ENCODE measurements at places on chromosomes 3 and 15.

GRCh38 chr3:187251599-187251998, 39.9 kb downstream of the MASP1 start:
- DNase-seq, result no peak

DNA sequence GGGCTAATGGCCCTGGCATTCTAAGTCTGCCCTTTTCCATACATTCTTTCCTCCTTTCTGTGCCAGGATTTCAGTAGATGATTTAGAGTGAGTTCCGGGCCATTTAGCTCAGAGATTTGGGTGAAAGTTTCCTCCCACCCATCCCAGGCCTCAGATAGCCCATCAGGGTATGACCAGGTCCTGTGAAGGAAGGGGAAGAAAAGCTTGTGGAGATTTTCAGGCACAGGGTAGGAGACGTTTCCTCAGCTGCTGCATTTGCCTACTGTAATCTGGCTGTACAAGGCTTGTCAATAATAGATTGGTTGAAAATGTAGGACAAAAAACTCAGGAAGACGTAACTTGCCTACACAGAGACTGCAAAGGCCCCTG, 63.2 kb upstream of the BCL6 start:
- DNase-seq, result no peak

- DNase-seq, result peak; percentile 91
These were observed 118.3 kb upstream of the FOXB1 start for GRCh38 chr15:59885832-59886231.

- no peak for DNase-seq
These were observed 28.5 kb downstream of the EFCAB12 start for GRCh38 chr3:129399895-129400357.

- no peak for DNase-seq
These were observed at the start of gene CFAP100 for GRCh38 chr3:126394179-126394976. Gene CFAP100, plus strand, starts transcription at chr3:126394909. Its CDS starts 1,092 bp downstream, at chr3:126396001.

DNA sequence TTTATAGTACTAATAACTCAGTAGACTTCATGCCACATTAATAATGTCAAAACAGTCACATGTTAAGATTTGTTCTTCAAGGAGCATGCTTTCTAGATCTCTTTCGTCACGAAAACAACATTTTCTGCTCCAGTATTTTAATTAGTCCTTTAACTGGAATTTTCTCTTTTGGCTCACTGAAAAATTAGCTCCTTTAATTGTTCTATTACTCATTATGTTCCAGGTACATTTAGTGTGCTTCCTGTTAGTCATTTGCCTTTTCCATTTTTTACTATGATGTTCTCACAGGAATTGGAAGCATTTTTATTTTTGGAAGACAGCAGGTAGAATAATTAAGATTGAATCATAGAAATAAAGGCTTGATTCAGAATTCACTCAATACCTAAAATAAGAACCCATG, 111.2 kb downstream of the SLC9A9 start:
- no peak for DNase-seq

- DNase-seq, result no peak
These were observed 54.1 kb downstream of the NFKBIZ start for GRCh38 chr3:101903451-101903871.

- no peak for DNase-seq
These were observed 25.9 kb downstream of the PAQR5 start for GRCh38 chr15:69324565-69324964.

GRCh38 chr15:68797191-68797590, 23.5 kb downstream of the ANP32A start:
- DNase-seq, result no peak

GRCh38 chr15:34951993-34952392, 17.5 kb downstream of the AQR start:
- DNase-seq, result no peak

DNA sequence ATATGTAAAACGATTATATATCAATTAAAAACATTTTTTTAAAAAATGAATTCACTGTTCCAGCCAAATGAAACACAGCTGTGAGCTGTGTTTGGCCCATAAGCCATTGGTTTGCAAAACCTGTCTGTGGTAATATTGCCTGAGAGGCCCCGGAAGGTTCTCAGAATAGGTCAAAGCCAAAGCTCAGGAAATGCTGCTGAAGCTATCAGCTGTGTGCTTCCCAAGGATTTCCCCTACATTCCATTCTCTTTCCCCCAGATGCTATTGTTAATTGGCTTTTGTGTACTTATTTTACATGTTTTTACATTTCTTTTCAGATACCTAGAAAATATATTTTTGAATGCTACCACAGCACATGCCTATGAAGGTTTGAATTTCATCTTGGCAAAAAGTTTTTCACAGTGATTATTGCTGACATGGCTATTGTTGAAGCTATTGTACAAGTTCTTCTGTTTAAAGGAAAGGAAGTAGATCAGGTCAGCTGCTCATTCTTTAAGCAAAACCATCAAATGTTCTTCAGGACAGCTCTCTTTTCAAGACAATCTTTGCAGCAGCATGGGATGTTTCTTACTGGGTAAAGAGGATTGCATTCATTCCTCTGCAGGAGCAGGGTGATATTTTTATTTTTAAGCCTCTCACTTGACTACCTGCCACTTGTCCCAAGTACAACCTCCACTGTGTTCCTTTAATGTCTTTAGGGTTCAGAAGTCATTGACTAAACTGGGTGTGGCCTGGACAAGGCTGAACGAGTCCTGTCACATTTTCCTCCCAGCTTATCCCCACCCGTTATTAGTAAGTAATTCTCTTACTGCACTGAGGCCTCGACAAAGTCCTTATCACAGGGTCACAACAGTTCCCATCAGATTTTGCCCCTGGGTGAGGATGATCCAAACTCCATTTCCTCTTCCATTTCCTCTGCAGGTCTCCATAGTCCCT, 26.3 kb upstream of the BNC1 start:
- DNase-seq, result no peak

DNA sequence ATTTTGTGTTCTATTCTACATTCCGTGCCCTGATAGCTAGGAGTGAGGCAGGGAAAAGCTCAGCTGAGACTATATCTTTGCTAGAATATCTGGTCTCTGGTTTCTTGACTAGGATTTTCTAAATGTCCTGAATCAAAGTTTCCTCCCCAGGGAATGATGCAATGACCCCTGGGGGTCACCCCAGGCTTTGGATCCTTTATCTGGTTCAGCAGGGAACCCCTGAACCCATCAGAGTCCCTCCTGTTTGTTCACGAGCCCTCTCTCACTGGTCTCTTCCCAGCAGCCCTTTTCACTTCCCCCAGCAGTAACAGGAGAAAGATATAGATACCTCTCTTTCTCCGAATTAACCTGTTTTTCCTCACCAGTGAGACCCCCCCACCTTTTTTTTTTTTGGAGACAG, 14.3 kb downstream of the TM2D3 start:
- DNase-seq, result no peak

DNA sequence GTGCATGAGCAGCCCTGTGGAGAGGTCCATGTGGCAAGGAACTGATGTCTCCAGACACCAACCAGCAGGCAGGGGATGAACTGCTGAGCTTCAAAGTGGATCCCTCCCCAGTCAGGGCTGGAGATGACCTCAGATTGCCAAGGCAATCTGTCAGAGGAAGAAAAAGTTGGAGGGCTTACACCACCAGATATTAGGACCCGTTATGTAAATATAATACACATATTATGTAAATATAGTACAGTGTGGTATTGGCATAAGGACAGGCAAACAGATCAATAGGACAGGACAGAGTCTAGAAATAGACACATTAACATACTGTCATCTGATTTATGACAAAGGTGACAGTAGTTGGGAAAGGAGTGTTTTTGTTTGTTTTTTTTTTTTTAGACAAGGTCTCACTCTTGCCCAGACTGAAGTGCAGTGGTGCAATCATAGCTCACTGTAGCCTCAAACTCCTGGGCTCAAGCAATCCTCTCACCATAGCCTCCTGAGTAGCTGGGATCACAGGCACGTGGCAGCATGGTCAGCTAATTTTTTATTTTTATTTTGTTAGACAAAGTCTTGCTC, 18.0 kb upstream of the RAB7A start:
- DNase-seq, result no peak

GRCh38 chr3:184765730-184766074, 46.3 kb upstream of the VPS8 start:
- no peak for DNase-seq

DNA sequence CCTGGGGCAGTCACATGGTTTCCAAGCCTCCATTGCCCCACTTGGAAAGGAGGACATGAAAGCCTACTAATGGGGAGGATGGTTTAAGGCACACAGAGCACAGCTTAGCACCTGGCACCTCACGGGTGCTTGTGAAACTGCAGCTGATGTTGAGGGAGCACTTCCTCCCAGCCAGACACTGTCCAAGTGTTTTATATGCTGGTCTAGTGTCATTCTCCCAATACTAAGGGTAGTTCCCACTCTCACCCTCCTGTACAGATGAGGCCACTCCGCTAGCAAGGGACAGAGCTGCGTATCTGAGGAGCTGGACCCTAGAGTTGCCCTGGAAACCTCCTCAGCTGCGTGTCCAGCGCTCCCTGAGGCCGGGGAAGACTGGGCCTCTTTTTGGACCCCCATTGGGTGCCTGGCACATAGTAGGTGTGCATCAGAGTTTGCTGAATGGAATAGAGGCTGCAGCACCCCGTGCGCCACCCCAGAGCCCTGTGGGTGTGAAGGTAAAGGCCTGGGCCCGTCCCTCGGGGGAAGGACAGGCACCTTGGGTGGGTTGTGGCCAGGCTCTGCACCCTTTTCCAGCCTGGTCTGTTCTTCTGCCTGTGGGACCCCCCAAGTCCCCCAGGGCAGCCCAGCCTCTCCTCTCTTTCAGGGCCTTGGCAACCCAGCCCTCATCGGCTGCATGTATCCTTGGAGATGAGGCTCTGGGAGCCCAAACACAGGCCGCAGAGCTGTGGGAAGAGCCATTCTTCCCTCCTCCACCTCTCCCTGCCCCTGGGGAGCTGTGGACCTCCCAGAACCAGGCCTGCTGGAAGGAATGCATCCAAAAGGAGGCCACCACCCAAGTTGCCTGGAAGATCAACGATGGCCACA, 31.3 kb downstream of the DNASE1L3 start:
- no peak for DNase-seq

GRCh38 chr3:124787476-124788195, 57.4 kb downstream of the UMPS start:
- no peak for DNase-seq

DNA sequence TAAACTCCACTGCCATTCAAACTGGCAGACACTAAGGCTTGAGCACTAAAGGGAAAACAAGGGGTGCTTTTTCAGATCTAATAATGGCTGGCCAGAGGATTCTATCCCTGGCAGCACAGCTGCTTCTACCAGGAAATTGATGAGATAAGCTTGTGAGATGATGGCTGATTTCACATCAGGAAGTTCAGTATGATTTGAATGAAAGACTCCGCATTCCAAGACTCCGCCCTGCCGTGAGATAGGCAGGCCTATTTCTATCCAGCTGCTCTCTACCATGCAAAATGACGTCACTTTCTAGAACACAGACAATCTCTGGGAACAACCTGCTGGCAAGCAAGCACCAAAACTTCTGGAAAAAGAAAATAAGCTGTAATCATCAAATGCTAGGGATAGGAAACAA, 171.8 kb downstream of the WDR76 start:
- DNase-seq, result no peak

DNA sequence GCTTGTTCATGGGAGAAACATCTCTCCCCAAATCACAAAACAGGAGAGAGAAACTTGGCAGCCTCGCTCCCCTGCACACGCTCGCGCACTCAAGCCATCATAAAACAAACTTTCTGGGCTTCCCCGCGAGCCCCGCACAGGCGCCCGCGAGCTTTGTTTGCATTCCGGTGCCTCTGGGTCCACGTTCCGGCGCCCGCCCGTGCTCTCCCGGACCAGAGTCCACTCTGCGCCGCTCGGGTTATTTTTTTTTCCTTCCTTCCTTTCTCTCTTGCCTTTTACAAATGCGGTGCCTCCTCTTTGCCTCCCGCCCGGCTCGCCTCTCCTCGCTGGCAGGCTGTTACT, 363 bp downstream of the MAGI1 start:
- no peak for DNase-seq

GRCh38 chr3:8481380-8481779, 20.2 kb upstream of the LMCD1 start:
- DNase-seq, result no peak

DNA sequence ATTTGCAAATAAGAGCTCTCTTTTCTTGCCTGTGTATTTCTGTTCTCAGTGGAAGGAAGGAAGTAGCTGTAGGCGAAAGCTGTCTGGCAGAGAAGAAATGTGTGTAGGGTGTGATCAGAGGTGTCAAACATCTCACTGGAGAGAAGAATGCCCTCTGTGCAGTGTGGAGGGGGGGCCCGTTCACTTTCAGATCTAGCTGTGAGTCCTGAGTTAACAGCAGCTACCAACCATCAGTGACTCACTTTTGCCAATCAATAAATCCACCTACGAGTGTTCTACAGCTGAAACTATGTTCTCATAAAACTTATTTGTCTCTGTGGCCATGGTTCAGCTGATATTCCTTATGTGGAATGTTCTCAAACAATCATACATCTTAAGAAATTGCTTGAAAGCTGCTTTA, 103.7 kb downstream of the FRMD4B start:
- DNase-seq, result no peak

- no peak for DNase-seq
These were observed 40.3 kb downstream of the ABHD2 start for GRCh38 chr15:89128320-89129122.

GRCh38 chr3:192408007-192408646, 319.2 kb downstream of the FGF12 start:
- no peak for DNase-seq

- DNase-seq, result no peak
These were observed 223.0 kb upstream of the MCTP2 start for GRCh38 chr15:94008104-94009074.

GRCh38 chr15:91182101-91182500, 82.0 kb downstream of the SV2B start:
- no peak for DNase-seq

DNA sequence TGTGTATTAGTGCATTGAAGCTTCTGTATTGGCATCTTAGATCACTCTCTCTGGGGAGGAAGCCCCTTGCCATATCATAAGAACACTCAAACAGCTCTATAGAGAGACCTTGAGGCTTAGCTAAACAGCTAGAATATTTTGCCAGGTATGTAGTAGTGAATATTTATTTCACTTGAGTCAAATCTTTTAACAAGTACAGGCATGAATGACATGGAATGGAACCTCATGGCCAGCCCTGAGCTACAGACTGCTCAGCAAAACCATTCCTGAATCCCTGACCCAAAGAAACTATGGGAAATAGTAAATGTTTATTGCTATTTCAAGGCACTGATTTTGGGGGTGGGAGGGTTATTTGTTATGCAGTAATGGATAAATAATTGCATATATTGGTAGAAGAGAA, 604.8 kb downstream of the MECOM start:
- DNase-seq, result no peak

- DNase-seq, result peak; percentile 64
These were observed 136.5 kb upstream of the MLF1 start for GRCh38 chr3:158434412-158435038.

DNA sequence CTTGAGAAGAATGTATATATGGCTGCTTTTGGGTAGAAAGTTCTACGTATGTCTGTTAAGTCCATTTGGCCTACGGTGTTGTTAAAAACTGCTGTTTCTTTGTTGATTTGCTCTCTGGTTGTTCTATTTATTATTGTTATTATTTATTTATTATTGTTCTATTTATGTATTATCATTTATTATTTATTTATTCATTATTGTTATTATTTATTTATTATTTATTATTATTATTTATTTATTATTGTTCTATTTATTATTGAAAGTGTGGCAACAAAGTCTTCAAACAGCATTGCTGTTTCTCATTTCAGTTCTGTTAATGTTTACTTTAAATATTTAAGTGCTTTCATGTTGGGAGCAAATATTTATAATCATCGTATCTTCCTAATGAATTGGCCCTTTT, 66.7 kb downstream of the SI start:
- no peak for DNase-seq

Data from NCI-H1694 treated with DMSO at 0.1 percent for 48 hours (cell line).